ENCODE measurements at places on chromosomes 1 and 21.

DNA sequence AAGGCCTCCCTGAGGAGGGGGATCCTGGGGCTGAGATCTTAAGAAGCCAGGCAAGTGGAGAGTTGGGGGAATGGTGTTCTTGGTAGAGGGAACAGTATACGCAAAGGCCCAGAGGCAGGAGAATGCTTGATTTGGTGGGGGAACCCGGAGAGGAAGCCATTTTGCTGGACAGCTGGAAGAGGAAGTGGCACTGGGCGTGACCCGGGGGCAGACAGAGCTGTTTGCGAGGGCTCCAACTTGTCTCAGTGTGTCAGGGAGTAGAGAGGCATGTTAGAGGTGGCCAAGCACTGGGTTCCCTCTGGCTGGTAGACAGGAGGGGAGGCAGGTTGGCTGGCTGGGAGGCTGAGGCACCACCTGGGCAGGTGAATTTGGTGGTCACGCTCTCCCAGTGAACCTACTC, 96.3 kb upstream of the ACTL8 start:
- no peak for DNase-seq

- DNase-seq = no peak
Observed at GRCh38 chr1:3654549-3655281, 2.4 kb downstream of the TP73 start.

DNA sequence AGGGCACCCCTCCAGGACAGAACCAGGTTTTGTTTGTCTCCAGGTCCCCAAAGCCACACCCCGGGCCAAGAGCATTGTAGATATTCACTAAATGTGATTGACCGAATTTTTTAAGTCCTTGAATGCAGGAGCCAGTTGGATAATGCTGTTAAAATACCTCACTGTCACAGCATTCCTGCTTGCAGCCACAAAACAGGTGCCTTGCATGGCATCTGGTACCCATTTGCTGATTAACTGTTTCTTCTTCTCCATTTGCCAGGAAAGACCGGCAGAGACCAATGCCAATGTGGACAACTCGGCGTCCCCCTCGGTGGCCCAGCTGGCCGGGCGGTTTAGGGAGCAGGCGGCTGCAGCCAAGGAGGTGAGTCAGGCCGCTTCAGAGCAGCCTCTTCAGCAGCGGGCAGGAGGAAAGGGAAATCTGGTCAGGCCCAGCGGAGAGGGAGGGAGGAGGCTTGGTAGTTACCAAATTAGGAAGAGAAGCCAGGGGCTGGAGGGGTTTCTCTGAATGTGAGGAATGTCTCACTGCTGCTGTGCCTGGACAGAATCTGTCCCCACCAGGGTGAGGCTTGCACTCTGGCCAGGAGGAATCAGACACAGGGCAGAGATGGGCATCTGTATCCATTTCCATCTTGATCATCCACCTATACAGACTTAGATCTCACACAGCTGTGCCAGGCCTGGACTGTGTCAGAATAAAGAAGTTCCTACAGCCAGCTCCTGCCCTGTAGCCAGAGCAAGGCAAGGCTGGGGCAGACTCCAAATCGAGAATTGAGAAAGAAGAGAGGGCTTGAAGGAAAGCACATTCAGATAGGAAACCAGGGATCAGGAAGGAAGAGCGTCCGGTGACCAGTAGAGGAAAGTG, 37.9 kb upstream of the MPZL1 start:
- peak; percentile 80 for DNase-seq

- DNase-seq = no peak
Observed at GRCh38 chr1:178120088-178120487, 26.2 kb downstream of the RASAL2 start.

DNA sequence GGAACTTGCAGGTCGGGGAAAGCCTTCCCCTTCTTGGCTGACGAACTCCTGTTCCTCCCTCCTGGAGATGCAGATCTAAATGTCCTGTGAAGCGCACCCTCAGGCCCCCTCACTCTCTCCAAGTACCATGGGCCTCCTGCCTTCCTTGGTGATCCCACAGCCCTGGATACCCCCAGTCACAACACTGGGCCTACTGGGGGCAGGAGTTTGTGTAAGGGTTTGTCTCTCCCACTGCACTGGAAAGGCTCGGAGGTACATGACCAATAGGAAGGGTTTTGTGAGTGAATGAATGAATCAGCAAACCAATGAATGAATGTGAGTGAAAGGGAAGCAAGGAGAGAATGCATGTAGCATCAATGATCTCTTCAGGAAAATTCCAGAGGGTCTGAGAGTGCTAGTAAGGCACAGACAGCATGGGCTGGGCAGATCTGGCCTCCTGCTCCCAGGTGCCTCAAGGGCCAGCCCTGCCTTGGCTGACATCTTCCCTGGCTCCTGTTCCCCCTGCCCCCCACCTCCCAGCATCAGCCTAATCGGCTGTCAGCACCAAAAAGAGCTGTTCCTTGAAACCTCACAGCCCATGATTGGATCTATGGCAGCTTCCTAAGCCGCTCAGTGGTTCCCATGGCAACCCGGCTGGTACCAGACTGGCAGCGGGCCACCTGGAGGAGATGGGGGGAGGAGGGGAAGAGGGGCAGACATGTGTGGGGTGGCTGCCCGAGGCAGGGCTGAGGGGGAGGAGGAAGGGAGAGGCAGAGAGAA, 95.8 kb downstream of the VWA5B1 start:
- peak; percentile 92 for DNase-seq

GRCh38 chr1:29960876-29961275, 724.6 kb downstream of the PTPRU start:
- peak; percentile 89 for DNase-seq

DNA sequence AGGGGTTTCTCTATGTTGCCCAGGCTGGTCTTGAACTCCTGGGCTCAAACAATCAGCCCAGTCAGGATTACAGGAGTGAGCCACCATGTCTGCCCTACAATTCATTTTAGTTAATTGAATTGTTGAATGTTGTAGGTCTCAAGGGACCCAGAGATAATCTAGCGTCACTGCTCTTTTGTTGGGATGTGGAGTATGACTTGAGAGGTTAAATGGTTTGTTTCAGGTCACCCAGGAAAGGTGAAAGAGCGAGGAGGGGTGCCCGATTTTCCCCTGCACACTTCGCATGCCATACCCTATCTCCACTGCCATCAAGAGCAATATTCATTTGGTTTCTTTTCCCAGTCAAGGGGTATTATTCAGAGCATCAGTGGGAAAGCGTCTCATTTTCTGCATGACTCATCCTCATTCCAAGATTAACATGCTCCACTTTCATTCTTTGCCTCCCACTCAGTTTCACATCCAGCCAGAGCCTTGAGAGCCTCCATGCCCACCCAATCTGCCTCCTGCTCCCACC, 13.1 kb upstream of the SLC30A1 start:
- DNase-seq = no peak

DNA sequence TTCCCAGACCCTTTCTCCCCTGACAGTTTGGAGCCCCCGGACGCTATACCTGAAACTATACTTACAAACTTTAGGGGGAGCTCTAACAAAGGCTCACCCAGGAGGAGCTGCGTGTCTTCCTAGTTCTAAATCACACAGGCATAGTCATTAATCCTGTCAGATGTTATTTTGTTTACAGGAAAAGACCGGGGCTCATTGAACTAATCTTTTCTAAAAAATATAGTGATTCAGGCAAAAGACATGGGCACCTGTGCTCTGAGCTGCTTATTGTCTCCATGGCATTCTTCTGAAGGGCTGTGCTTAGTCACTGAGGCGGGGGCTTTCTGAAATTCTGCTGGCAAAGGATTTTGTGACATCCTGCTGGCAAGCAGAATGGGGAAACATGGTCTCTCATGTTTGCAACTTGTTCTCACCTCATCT, 1577.0 kb downstream of the NCAM2 start:
- DNase-seq = peak; percentile 71

- peak; percentile 19 for DNase-seq
Observed at GRCh38 chr1:23344987-23345472, 946 bp upstream of the HNRNPR start.

GRCh38 chr1:20700636-20701215, 17.1 kb downstream of the KIF17 start:
- DNase-seq = no peak

DNA sequence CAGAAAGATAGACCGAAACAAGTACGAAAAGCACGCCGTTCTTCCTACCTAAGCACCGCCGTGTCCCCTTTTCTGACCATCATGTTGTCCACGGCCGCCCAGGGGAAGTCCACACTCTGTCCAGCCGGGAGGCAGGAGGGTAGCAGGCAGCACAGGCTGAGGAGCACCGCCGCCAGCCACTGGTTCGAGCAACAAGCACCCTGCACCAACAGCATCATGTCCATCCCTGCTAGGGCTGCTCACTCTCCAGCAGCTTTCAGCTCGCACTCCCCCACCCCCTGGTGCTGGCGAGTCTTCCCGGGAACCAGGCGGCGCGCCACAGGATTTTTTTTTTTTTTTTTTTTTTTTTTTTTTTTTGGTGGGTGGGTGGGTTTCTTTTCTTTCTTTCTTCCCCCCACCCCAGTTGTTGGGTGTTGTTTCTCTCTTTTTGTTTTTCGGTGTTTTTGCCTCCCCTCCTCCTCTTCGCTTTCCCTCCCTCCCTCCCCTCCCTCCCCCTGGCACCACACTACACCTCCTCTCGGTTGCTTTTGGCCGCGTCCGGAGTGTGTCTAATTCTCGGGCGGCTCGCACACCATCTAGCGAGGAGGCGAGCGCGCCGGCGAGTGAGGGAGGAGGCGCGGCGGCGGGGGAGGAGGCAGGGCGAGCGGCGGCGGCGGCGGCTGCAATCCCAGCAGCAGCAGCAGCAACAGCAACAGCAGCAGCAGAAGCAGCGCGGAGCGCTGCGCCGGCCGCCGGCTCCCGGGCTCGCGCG, at the start of gene NEGR1:
Gene NEGR1 (minus strand): TSS at position 269 of the 751 bp plus-strand sequence.
- DNase-seq = peak; percentile 95

DNA sequence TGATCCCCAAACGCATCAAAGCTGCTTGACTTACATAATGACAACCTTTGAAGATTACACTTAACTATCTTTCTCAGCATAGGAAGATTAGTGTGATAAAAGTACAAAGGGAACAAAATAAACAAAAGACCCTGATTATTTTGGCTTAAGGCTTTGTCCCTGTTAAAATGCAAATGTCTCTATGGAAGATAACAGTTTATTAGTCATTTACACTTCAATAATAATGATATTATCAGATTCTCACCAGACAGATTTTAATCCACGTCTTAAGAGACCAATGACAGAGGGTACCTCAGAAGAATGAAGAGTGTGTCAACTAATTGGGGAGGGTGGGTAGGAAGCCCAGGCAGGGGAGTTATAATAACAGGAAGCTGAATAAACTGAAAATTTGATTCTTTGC, 510.4 kb upstream of the PTBP2 start:
- DNase-seq = no peak

GRCh38 chr21:39022863-39023693, 160.2 kb downstream of the PSMG1 start:
- no peak for DNase-seq

DNA sequence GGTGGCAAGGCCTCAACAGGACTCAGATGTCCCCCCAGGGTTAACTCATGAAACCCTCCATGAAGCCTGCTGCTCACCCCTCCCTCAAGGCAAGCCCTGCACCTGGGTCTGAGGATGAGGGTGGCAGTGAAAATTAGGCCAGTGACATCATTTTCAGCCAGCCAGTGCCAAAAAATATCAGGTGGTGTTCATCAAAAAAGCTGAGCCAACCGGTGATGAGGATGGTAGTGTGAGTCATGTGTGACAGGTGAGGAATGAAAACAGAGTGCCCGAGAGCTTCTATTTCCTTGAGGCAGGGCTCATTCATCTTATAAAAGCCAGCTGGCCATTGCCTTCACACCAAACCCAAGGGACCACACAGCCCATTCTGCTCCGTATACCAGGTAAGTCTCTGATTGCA, at the start of gene SPRR1A:
Gene SPRR1A (plus strand): TSS at position 339 of the 400 bp plus-strand sequence. CDS start 1,150 bp downstream, outside the sequence.
- no peak for DNase-seq

GRCh38 chr1:9724706-9725476, 73.4 kb downstream of the PIK3CD start:
- DNase-seq = peak; percentile 80

- no peak for DNase-seq
Observed at GRCh38 chr1:177472567-177472966, 301.8 kb downstream of the BRINP2 start.

DNA sequence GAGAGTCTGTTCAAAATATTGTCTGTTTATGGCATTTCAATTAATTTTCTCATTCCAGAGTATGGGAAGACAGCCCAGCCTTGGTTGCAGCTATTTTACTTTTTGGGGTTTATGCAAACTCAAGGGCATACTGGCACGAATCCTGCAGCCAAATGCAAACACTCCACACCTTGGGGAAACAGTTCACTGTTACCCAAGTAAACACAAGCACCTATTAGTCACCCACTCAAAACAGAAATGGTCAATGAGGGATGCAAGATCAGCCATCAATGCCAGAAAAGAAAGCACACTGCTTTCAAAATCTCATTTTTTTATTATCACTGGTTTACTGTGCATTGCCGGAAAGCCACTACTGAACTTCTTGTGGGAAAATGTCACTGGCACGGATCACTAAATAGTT, 170.6 kb downstream of the RUNX1 start:
- no peak for DNase-seq

- DNase-seq = no peak
Observed at GRCh38 chr21:19013916-19014315, 610.3 kb upstream of the TMPRSS15 start.

GRCh38 chr1:30049748-30050296, 673.6 kb downstream of the MATN1 start:
- DNase-seq = no peak

DNA sequence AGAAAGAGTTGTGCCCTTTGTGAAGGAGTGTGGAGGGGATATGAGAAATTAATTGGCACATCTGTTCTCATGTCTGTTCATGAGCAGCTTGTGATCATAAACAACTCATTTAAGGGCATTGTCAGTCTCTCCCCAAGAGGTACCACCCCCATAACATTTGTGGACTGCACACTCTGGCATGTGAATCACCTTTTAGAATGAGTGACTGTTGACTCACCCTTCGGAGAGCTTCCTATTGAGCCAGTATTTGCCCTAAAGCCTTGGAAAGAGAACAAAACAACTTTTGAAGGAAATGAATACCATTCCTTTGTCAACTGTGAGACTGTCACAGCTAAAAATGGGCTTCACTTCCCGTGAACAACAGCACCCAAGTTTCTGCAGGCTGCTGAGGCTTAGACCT, 27.5 kb upstream of the MYSM1 start:
- no peak for DNase-seq

DNA sequence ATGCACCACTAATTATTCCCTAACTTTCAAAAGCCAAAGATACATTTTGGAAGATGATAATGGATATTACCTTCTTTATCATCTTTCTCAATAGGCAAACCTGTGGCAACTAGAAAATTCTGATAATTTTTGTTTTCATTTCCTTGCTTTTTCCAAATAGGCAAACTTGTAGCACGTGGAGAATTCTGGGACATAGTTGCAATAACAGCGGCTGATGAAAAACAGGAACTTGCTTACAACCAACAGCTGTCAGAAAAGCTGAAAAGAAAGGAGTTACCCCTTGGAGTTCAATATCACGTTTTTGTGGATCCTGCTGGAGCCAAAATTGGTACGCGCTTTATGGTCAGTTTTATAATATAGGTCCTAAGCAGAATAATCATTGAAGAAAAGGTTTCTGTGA, 1.5 kb downstream of the FPGT start:
- DNase-seq = no peak

- no peak for DNase-seq
Observed at GRCh38 chr1:151098126-151098525, 27.6 kb downstream of the GABPB2 start.

GRCh38 chr1:23522244-23522982, 8.6 kb downstream of the E2F2 start:
- no peak for DNase-seq

GRCh38 chr1:86016076-86016759, 140.4 kb downstream of the COL24A1 start:
- DNase-seq = no peak
